ENCODE measurements at places on chromosomes 13 and 19.

DNA sequence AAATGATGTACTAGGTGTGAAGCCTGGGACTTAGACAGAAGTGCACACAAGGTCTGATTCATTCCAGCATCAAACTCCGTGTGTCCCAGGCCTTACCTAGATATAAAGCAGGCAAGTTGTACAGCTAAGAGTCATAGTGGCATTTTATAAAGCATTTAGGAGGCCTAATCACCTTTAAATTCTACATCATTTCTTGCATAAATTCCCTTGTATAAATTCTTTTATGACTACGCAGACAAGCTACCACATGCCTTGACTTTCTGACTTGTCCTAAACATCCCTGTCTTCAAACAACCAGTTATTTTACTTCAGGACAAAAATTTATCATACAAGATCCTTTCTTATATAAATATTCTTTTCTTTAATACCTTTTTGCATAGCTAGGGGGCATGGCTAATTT lies 22.5 kb downstream of the TMEM255B start:
- no peak for DNase-seq

- DNase-seq = no peak
Observed at GRCh38 chr19:5561559-5561958, 6.2 kb downstream of the TINCR start.

GRCh38 chr19:47302249-47302648 lies 7.4 kb upstream of the C5AR1 start:
- DNase-seq = no peak

DNA sequence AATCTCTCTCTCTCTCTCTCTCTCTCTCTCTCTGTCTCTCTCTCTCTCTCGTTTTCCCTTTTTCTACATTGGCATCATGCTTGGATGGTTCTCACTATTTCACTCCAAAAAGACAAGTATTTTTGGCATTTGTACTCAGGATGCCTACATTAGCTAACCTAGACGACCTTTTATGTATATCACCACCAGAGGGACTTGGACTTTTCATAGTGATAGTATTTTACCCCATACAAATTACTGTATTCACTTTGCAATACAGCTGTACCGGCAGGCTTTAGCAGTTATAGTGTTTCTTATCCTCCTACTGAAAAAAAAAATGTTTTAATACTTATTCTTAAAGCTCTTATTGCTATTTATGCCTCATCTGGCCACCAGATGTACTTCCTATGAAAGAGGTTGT lies 687.2 kb upstream of the KLHL1 start:
- DNase-seq = no peak

- no peak for DNase-seq
Observed at GRCh38 chr19:29872224-29872731, 60.5 kb downstream of the CCNE1 start.

- DNase-seq = no peak
Observed at GRCh38 chr13:75255653-75256052, 226.3 kb downstream of the TBC1D4 start.

DNA sequence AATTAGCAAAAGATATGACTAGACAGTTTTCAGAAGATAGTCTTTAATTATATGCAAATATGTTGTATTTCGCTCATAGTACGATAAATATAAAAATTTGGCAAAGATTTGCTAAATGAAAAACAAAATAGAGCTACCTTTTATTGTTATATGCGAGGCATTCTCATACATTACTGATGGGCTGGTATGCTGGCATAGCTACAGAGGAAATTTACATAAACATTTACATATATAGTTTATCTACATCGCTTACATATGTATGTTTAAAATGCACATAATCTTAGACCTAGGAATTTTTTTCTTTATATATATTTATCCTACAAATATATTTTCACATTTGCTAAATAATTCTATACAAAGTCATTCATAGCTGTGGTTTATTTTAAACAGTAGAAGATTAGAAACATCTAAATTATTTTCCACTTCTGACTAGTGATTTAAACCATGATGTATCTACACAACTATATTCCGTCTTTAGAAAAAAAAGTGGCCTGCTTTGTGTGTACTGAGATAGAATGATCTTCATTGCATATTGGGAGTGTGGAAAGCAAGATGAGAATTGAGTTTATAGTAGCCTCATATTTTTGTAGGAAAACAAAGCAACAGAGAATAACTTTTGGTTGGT lies 1345.0 kb upstream of the SLC10A2 start:
- no peak for DNase-seq

- DNase-seq = no peak
Observed at GRCh38 chr19:44883922-44884321, 7.1 kb upstream of the TOMM40 start.

- no peak for DNase-seq
Observed at GRCh38 chr19:29409076-29409862, 116.5 kb upstream of the VSTM2B start.

GRCh38 chr19:18985257-18985656 lies 44.2 kb upstream of the HOMER3 start:
- no peak for DNase-seq

GRCh38 chr19:50500753-50501151 lies 10.2 kb downstream of the JOSD2 start:
- DNase-seq = no peak

DNA sequence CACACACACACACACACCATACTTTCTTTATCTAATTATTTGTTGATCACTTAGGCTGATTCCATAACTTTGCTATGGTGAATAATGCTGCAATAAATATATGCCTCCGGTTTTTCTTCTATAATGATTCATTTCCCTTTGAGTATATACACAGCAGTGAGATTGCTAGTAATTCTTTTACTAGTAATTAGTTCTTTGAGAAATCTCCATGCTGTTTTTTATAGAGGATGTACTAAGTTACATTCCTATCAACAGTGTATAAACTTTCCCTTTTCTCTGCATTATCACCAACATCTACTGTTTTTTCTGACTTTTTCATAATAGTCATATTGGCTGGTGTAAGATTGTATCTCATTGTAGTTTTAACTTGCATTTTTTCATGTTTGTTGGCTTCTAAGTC lies 1405.1 kb downstream of the PCDH9 start:
- DNase-seq = no peak

DNA sequence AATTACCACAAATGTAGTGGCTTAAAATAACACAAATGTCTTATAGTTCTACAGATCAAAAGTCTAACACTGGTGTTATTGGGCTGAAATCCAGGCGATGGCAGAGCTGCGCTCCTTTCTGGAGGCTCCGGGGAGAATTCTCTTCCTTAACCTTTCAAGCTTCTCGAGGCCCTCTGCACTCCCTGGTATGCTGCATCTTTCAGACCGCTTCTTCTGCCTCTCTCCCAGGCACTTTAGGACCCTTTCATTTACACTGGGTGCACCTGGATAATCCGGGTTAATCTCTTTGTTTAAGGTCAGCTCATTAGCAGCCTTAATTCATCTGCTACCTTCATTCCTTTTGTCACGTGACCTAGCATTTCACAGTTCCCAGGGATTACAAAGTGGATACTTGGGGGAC lies 211.3 kb upstream of the RFC3 start:
- no peak for DNase-seq

- no peak for DNase-seq
Observed at GRCh38 chr13:40161931-40162330, 504.5 kb downstream of the FOXO1 start.

DNA sequence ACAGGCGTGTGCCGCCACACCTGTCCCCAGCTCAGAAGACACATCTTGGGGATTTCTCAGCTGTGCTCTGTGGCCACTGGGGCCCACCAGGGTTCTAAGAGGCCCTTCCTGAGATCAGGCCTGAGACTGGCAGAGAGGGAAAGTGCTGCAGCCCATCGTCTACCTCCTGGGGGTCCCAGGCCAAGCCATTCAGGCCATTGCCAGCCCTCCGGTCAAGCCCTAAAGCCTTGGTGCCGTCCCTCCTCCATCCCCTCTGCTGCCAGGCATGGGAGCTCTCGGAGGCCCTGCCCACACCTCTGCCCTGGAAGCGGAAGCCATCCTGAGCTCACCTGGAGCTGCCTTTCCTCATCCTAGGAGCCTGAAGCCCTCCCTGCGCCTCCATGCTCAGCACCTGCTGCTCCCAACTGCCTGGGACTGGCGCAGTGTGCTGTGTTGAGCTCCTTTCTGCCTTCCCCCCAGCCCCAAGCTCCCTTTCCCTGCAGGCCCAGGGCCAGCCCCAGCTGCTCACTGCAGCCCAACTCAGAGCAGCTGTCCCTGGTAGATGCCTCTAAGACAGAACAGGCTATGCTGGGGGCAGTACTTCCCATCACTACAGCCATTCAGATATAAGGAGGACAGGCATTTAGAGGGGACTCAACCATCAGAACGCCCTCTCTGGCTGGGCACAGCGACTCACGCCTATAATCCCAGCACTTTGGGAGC lies 2.9 kb downstream of the SLC7A9 start:
- no peak for DNase-seq

- DNase-seq = no peak
Observed at GRCh38 chr13:53112522-53112921, 83.9 kb downstream of the OLFM4 start.

All from cortex of kidney (tissue), 1 donor.